ENCODE measurements at places on chromosomes 13 and 19.

GRCh38 chr13:36418022-36418805, 14.1 kb upstream of the CCNA1 start:
- peak; percentile 89 for DNase-seq

DNA sequence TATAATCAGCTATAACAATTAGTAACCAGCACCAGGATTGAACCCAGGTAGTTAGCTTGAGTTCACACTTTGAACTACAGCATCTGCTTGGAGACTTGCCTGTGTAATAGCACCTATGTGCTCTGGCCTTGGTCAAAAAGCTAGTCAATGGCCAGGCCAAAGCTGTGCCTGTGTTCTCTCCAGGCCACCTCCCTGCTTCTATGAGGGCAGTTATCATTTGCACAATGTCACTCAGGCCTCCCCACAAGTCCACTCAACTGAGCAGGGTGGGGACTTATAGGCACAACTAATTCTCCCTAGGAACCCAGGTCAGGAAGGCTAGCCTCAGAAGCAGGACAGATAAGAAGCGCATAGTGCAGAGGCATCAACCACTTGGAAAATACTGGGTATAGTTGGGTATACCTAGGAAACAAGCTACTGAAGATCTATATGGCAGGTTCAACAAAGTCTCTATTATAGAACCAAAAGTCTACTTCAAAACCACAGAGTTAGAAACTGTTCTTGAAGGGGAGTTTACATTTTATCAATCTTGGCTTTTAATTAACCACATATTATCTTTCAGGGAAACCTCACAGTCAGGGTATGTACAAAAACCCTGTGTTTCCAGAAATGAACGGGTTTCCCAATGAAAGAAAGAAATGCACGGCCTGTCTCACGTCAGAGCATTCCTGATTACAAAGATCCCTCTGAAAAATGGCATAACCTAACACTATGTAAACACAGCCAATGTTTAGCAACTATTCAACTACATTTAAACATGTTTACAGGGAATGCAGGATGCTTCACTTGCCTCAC, 140.9 kb downstream of the ABCC4 start:
- no peak for DNase-seq

- no peak for DNase-seq
Measured at GRCh38 chr13:46012404-46012803, 40.1 kb downstream of the ZC3H13 start.

GRCh38 chr19:2332341-2333026, 4.0 kb downstream of the SPPL2B start:
- no peak for DNase-seq

DNA sequence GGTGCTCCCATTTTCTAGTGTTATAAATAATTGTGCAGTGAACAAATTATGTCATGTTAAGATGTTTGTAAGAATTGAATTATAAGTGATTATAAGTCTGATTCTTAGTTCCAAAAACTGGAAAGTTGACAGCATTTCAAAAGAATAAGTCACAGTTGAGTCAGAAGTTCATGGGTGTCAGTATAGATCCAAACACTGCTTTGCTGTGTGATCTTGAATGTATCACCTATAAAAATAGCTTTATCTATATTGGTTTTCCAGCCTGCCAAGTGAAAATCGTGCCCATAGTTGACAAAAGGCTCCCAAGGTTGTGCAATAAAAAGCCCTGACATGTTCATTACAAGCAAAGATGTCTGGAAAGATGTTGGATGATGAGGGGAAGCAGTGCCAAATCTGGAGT, 336.0 kb downstream of the MTUS2 start:
- DNase-seq: no peak

- DNase-seq: no peak
Measured at GRCh38 chr13:110276553-110276950, 30.4 kb downstream of the COL4A1 start.

- no peak for DNase-seq
Measured at GRCh38 chr19:31256593-31256960, 92.7 kb downstream of the TSHZ3 start.

GRCh38 chr13:92101801-92102200, 703.4 kb downstream of the GPC5 start:
- DNase-seq: no peak

DNA sequence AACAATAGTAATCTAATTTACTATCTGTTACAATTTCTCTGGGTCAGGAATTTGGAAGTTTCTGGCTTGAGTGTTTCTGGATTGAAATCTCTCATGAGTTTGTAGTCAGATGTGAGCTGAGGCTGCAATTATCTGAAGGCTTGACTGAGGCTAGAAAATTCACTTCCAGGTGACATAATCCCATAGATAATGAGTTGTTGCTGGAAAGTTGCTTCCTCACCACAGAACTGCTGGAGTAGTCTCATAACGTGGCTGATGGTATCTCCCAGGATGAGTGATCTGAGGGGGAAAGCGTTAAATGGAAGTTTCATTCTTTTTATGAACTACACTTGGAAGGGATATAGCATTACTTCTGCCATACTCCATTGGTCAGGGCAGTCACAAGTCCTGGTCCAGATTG, 15.3 kb upstream of the FPR3 start:
- DNase-seq: no peak

- no peak for DNase-seq
Measured at GRCh38 chr13:100506600-100507422, 81.8 kb downstream of the GGACT start.

DNA sequence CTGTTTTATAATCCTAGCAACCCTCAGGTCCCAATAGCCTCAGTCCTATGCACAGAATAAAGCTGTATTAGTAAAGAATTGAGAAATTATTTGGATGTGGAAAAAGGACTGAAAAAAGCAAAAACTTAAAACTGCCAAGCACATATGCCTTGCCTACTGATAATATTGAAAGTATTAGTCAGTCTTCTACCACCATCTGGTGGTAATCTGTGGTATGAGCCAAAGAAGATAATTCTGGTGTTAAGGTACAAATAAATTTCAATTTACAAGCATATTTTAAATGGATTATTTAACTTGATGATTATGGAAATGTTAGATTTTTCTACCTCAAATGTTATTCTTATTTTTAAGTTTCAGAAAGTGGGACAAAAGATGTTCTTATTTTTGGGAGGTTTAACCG, 460.3 kb upstream of the KLHL1 start:
- DNase-seq: peak; percentile 25

GRCh38 chr13:19957320-19958154, 990 bp upstream of the ZMYM2 start:
- peak; percentile 64 for DNase-seq

GRCh38 chr13:50993934-50994333, 84.3 kb downstream of the RNASEH2B start:
- DNase-seq: peak; percentile 89

- no peak for DNase-seq
Measured at GRCh38 chr13:100544866-100545683, 43.5 kb downstream of the GGACT start.

All from fibroblast of the aortic adventitia (primary cell).